ENCODE measurements at places on chromosomes 5 and 9.

DNA sequence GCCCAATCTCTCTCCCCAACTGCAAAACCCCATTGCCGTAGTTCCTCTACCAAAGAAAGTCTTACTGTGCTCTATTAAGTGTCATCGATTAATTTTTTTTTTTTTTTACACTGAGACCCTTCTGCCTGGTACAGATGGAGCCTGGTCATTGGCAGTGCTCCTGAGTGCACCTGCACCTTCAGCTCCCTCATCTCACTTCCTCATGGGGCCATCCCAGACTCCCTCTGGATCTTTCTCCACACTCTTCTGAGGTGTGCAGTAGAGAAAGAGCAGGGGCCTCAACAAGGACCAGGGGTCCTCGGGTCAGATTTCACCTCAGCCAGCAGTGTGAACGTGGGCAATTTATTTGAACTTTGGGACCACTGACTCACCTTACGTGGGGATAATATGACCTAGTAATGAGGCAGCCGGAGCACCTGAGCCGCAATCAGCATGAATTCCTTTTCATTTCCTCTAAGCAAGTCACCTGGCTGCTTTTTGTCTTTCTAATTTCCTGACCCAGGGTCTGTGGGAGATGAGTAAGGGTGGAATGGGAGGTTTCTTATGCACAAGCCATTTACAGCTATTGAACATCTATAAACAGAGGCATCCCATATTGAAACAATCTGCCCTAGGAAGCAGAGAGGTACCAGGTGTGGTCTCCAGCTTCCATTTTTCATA, 22.3 kb upstream of the GABRP start:
- no peak for DNase-seq

- no peak for DNase-seq
Measured at GRCh38 chr9:114394523-114395333, 6.9 kb upstream of the AKNA start.

DNA sequence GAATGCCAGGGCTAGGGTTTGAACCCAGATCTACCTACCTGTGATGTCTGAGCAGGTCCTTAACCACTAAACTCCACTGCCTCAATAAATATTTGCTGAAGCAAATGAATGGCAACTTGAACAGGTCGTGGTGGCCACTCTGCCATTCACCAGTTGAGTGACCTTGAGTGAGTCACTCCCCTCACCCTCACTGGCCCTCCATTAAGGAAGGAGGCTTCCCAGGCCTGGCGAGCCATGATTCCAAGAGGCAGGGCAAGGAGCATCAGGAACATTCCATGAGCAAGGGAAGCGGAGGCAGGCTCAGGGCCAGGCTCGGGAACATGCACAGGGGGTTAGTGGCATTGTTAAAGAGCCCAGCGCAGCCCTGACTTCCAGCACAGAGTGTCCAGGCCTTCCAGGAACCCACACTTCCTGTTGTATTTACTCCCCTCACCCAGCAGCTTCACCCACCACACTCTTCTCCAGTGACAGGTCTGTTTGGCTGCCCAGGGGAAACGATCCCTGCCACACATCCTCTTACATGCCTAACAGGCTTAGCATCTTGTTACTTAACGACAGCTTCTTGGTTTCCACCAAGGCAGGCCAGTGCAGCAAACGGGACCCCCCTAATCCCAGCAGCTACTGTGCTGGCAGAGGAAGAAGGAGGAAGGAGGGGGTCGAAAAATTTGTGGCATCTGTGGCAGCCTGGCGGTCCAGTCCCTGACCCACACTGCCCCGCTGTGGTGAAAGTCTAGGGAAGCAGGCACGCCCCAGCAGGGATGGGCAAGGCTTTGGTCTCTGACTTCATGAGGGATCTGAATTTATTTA, 43.7 kb upstream of the TTC1 start:
- peak; percentile 22 for DNase-seq

DNA sequence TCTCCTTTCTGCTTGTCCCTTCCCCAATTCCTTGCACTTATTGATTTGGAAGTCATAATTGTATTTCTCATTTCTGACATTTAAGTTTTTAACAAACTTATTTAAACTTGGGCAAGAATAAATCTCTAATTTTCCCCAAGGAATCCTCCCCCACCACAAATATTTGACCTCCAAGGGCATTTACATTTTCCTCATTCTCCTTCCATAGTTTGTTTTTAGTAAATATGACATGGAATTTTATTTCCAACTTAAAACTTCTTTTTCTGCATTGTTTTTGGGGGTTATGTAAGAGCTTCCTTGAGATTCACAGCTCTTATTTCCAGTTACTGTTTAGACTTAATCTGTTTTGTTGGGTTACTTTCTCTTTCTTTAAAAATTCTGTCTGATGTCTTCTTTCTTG, 64.9 kb downstream of the ZNF618 start:
- DNase-seq = no peak

DNA sequence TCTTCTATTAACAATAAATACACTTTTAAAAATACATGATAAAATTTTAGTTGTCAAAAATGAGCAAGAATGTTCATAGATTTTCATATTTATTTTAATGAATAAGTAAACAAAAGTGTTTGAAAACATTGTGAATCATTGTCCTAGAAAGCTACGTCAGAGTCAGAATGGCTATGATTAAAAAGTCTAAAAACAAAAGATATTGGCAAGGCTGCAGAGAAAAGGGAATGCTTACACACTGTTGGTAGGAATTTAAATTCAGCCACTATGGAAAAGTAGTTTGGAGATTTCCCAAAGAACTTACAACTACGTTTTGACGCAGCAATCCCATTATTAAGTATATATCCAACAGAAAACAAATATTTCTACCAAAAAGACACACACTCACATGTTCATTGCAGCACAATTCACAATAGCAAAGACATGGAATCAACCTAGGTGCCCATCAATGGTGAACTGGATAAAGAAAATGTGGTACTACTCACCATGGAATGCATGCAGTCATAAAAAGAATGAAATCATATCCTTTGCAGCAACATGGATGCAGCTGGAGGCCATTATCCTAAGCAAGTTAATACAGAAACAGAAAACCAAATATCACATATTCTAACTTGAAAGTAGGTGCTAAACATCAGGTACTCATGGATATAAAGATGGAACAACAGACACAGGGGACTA, 49.2 kb upstream of the FBXL17 start:
- no peak for DNase-seq

DNA sequence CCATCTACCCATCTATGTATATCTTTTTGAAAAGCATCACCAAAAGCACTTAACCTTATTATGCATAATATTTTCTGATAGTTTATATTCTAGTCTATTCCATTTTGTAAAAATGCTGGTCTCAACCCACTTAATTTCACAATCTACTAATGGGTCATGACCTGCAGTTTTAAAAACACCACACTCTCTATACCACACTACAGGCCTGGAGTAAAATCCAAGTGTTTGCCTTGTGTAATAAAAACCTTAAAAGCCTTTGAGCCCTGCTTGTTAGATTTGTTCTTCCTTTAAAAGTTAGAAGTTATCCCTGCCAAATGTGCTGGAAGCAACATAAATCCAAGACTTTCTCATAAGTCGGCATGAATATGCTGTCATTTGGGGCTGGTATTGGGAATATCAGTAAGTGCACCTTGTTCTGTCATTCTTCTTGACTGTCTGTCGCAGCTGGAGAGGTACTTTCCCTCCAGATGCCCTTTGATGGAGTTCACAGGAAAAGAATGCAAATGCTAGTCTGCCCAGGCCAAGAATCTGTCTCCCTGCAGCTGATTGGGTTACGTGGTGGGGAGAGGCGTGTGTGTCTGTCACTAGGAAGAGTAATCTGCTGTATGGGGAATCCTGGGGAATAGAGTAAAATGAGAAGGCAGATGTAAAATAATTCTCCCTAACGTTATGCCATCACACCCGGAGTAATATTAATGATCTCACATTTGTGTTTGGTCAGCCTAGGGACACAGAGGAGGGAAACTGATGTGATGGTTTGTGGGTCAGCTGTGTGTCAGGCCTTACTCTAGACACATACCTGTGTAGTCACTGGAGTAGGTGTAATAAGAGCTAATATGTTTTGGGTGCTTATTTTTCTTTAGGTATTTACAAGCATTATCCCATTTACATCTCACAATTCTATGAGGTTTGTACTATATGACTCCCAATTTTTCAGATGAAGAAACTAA, 79.4 kb downstream of the ZNF366 start:
- DNase-seq = no peak

DNA sequence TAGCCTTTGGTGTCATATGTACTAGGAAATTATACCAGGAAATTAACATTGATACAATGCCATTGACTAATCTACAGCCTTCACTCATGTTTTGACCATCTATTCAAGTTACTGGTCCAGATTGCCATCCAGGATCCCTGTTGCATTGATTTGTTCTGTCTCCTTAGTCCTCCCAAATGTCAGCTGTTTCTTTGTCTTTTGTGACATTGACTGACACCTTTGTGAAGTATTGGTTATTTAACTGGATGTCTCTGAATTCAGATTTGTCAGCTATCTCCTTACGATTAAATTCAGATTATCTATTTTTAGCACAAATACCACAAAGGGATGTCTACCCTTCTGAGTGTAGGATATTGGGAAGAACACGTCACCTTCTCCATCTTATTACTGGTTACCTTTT, 73.7 kb upstream of the CTNND2 start:
- no peak for DNase-seq

- DNase-seq = peak; percentile 6
Measured at GRCh38 chr5:79464695-79465332, 49.1 kb downstream of the HOMER1 start.

GRCh38 chr9:6686396-6686795, 40.9 kb upstream of the GLDC start:
- DNase-seq = no peak

DNA sequence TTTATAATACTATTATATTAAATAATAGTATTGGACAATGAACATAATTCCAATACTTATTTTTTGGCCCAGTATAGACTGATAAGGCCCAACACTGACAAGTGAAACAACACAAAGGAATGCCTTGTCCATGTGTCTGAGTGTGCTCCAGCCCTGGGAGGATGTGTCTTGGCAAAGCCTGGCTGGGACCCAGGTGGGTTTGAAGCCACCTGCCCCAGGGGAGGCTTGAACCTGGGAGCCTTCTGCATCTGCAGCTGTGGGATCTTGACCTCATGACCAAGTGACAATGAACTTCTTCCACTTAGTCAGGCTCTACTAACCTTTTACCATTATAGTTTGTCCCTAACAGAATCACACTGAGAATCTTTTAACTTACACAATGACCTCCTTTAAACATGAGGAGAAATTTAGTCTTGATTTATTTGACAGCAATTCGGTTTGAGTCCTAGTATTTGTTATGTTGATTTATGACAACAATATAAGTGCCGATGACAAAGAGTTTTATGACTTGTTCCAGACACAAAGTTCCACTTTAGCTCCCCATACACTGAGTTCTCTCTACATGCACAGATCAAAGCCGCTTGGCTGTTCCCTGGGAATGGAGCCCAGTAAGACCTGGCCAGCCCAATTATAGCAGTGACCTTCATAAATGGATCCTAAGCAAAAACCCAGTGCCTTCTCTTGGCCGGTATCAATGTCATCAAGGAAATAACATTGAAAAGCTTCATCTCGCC, 294.5 kb downstream of the CTNND2 start:
- DNase-seq = no peak

DNA sequence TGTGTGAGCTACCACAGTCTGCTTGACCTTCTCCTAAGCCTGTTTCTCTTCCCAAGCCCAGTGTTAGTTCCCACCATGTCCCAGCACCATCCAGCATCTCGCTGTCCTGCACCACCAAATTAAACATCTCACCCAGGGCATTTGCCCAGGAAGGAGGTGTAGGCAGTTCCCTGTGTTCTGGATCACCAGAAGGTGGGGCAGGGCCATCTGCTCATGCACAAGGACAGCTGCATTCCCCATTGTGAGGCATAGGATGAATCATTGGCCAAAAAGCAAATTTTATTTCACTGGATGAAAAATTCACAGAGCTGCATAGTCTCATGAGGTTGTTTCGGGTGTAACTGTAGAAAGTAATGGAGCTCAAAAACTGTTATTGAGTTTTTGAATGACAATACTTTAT, 89.5 kb upstream of the GRIA1 start:
- no peak for DNase-seq

DNA sequence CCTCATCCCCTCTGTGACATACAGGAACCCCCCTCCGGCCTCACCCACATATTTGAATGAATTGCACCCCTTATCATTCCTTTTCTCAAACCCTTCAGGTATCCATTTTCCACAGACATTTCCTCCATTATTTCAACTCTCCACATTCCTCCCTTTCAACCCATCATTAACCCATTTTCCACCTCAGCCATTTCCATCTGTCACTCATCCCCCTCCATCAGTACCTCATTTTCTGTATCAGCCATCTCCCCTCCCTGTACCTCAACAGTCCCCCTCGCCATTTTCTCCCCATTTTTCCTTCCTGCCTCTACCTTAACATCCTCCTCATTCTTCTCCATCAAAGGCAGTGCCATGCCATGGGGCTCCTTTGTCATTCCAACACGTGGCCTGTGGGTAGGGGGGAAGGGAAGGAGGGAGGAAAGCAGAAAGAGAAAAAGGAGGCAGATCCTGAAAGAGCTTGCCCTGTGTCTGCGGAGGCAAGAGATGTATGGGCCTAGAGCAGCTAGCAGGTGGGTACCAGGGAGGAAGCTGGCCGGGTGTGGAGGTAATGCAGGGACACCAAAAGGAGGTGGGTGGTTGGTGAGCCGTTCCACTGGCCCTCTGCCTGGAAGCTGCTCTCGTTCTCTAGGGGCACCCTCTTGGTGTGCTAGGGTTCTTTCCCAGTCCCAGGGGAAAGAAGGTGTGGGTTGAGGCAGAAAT, 1.5 kb downstream of the DNAJB5 start:
- no peak for DNase-seq

GRCh38 chr5:10760921-10761184, 181 bp downstream of the DAP start:
- DNase-seq = no peak

DNA sequence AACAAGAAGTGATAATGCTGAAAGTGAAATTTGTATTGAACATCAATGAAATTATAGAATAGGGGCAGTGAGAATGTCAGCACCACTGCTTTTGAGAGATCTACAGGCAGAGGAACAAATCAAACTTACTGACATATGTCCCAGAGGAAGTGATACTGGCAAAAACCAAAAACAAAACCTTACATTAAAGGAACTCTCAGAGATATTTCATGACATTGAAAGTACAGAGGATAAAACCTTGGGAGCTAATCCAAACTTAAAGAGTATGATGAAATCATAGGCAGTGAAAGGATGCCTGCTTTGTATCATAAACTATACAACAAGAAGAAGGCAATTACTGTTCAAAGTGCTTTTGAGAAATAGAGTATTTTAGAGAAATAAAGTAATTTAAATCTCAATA, 90.4 kb upstream of the SV2C start:
- no peak for DNase-seq

All from COR-L47 (cell line).